Activated CD8-positive, alpha-beta T cell treated with anti-CD3 and anti-CD28 coated beads, Interleukin-2, amount 10 ng/mL, durations not matched to agents 7 days and 5 days (primary cell): ENCODE measurements at places on chromosomes 4 and X.

GRCh38 chrX:145213504-145213903, 33.8 kb upstream of the SPANXN1 start:
- no peak overlapping the region for H3K27ac ChIP-seq
- no peak overlapping the region for H3K4me3 ChIP-seq
- no peak for DNase-seq
- H3K4me1 ChIP-seq: no peaks in the 10 kb centered on the region

- no peaks in the 10 kb centered on the region for H3K4me1 ChIP-seq
- no peak overlapping the region for H3K27ac ChIP-seq
- H3K4me3 ChIP-seq: no peak overlapping the region
- H3K36me3 ChIP-seq: no peaks in the 10 kb centered on the region
- no peak for DNase-seq
These were observed 116.9 kb upstream of the GABRA2 start for GRCh38 chr4:46506876-46507275.

- no peaks in the 10 kb centered on the region for H3K4me1 ChIP-seq
- no peak overlapping the region for H3K4me3 ChIP-seq
- no peak for DNase-seq
- H3K27me3 ChIP-seq: no peaks in the 10 kb centered on the region
- H3K36me3 ChIP-seq: peaks cover 8% of the 10 kb centered on the region
These were observed 37.0 kb upstream of the GPRIN3 start for GRCh38 chr4:89344571-89344970.

DNA sequence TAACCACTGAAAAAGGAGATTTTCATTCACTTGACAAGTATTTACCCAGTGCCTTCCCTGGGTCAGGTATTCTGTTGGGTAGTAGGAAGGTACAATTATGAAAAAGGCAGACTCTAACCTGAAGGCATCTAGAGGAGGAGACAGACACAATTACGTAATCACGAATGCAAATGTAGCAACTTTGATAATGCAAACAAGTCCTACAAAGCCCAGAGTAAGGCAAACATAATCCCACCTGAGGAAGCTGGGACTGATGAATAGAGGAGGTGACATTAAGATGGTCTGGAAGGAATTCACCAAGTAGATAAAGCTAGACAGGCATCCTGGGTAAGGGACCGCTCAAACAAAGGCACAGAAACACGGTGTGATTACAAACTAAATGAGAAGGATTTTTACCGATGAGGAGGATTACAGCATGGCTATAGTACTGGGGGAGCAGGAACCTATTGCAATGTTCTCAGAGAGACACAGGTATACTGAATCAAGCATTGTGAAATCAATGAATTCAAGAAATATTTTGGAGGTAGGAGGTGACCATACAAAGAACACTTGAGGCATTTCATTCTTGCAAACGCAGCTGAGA, 37.1 kb downstream of the TMEM150C start:
- H3K27ac ChIP-seq: no peak overlapping the region
- H3K36me3 ChIP-seq: no peaks in the 10 kb centered on the region
- no peaks in the 10 kb centered on the region for H3K4me1 ChIP-seq
- no peak for DNase-seq
- no peak overlapping the region for H3K4me3 ChIP-seq
- H3K27me3 ChIP-seq: peaks cover 3% of the 10 kb centered on the region

DNA sequence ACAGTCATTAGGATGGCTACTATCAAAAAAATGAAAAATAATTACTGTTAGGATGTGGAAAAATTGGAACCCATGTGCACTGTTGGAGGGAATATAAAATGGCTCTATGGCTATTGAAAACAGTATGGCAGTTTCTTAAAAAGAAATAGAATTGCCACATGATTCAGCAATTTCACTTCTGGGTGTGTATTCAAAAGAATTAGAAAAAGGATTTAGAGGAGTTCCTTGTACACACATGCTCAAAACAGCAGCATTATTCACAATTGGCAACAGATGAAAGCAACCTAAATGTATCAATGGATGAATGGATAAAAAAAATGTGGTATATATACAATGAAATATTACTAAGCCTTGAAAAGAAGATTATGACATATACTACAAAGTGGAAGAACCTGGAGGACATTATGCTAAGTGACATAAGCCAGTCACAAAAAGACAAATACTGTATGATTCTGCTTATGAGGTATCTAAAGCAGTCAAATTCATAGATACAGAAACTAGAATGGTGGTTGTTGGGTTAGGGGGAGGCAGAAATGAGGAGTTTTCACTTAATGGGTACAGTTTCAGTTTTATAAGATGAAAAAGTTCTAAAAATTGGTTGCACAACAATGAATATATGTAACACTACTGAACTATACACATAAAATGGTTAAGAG, 123.2 kb downstream of the ELOVL6 start:
- no peak overlapping the region for H3K4me3 ChIP-seq
- no peaks in the 10 kb centered on the region for H3K27me3 ChIP-seq
- no peak for DNase-seq
- peaks cover 15% of the 10 kb centered on the region for H3K36me3 ChIP-seq
- H3K27ac ChIP-seq: no peak overlapping the region

- no peak for DNase-seq
- no peaks in the 10 kb centered on the region for H3K27me3 ChIP-seq
- H3K27ac ChIP-seq: no peak overlapping the region
- H3K4me1 ChIP-seq: no peaks in the 10 kb centered on the region
These were observed 65.3 kb downstream of the PDGFC start for GRCh38 chr4:156906325-156906724.
